Activated B cell treated with CpG ODN at 0.5 μM for 24 hours (primary cell): ENCODE measurements at places on chromosomes 3 and 15. TPM values are rescaled to one million over a fixed set of nuclear protein-coding genes. Genes with fewer than 3 reads are reported as not detected.

DGKG gene
- total RNA-seq, result 3.9 and 4.2 TPM in 2 replicates

EXD1 gene
- not detected in 2 replicates for total RNA-seq

GCHFR gene
- total RNA-seq, result 19.5 and 21.1 TPM in 2 replicates

UACA gene
- 0.56 and 1.00 TPM in 2 replicates for total RNA-seq

DNA sequence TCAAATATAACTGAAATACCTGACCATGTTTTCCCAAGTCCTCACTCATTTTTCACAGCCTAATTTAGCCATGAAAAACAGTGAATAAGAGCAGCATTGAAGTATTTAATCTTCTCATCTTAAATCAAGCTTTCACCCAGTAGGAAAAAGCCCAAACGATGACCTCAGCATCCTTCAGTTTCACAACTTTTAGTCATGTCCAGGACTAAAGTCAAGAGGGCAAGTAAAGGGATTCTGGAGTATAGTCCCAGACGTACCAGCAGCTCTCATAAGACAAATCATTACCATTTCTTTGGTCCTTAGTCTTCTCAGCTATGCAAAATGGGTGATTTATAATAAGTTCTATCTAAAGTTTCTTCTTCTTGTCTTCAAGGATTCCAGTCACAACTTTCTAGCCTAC lies 237.3 kb downstream of the IL5RA start:
- no peaks in the 10 kb centered on the region for H3K36me3 ChIP-seq
- no peak overlapping the region for H3K4me3 ChIP-seq
- no peak overlapping the region for H3K27ac ChIP-seq
- no peak for DNase-seq
- H3K4me1 ChIP-seq, result no peaks in the 10 kb centered on the region
- H3K27me3 ChIP-seq, result no peaks in the 10 kb centered on the region

GRCh38 chr3:14216257-14217048 lies 37.8 kb downstream of the LSM3 start:
- H3K4me1 ChIP-seq, result no peaks in the 10 kb centered on the region
- H3K36me3 ChIP-seq, result no peaks in the 10 kb centered on the region
- DNase-seq, result no peak
- peak overlapping the region; percentile 40 for H3K4me3 ChIP-seq
- no peaks in the 10 kb centered on the region for H3K27me3 ChIP-seq

DNA sequence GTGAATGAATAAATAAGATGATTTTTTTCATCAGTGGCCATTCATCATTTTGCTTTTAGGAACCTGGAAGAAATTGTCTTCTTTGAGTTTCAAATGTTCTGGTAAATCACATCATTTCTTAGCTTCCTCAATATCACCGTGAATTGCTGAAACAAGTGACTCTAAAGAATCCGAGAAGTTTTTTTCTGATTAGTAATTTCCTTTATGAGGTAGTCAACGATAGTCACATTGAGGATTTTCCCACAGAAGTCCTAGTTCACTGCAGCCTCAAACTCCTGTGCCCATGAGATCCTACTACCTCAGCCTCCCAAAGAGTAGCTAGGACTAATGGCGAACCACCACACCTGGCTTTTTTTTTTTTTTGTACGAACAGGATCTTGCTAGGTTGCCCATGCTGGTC lies 3.6 kb upstream of the TMPRSS7 start:
- no peaks in the 10 kb centered on the region for H3K36me3 ChIP-seq
- H3K4me1 ChIP-seq, result no peaks in the 10 kb centered on the region
- no peaks in the 10 kb centered on the region for H3K27me3 ChIP-seq
- H3K4me3 ChIP-seq, result no peak overlapping the region

- no peaks in the 10 kb centered on the region for H3K4me1 ChIP-seq
- H3K36me3 ChIP-seq, result no peaks in the 10 kb centered on the region
- no peak for DNase-seq
- no peaks in the 10 kb centered on the region for H3K27me3 ChIP-seq
Measured at GRCh38 chr3:53137835-53138446, 7.7 kb upstream of the RFT1 start.

GRCh38 chr3:106963442-106963841 lies 413.8 kb upstream of the CCDC54 start:
- no peak for DNase-seq
- no peaks in the 10 kb centered on the region for H3K36me3 ChIP-seq
- H3K4me1 ChIP-seq, result no peaks in the 10 kb centered on the region
- H3K27me3 ChIP-seq, result no peaks in the 10 kb centered on the region

DNA sequence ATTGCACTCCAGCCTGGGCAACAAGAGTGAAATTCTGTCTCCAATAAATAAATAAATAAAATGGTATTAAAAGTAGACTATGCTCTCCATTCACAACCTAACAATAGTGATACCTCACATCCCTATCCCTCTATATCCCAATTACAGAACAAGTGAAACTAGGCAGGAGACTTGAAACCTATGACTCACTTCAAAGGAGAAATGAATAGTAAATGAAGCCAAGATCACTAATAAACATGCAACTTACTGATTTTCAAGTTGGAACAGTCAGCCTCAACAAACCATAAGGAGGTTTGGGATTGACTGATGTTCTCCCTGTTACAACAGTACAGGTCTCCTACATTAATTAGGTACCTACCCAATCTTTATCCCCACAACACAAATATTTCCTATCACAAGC lies 103.4 kb downstream of the GSK3B start:
- peaks cover 12% of the 10 kb centered on the region for H3K36me3 ChIP-seq
- DNase-seq, result no peak
- H3K4me1 ChIP-seq, result peaks cover 19% of the 10 kb centered on the region
- H3K27ac ChIP-seq, result no peak overlapping the region
- no peaks in the 10 kb centered on the region for H3K27me3 ChIP-seq

DNA sequence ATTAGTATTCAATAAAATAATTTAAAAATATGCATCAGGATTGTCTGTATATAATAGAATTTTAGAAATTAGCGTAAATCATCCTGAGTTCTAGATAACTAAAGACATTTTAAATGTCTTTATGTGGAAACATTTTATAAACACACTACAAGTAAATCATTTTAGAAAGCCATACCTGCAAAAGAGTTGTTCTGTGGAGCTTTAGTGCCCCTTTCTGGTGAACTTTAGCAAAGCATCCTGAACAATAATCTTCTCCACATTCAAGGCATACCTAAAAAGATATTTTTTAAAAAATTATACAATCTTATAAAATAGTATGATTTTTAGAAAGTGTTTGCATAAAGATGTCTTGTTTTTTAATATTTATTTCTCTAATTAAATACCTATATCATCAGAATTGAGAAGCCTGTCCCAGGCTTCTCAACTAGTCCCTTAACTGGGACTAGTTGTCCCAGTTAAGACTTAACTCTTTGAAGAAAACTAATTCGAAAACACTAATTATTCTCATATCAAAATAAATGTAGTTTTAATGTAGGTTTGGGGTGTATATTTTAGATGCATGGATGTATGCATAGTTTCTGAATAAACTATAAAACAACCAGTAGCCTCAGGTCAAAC lies 29.7 kb downstream of the ZBBX start:
- no peak for DNase-seq
- no peak overlapping the region for H3K27ac ChIP-seq
- peaks cover 7% of the 10 kb centered on the region for H3K27me3 ChIP-seq
- no peaks in the 10 kb centered on the region for H3K36me3 ChIP-seq

GRCh38 chr15:34239151-34239808 lies 14.5 kb downstream of the EMC4 start:
- DNase-seq, result no peak
- H3K4me3 ChIP-seq, result no peak overlapping the region
- peak overlapping the region; percentile 6 for H3K27ac ChIP-seq
- no peaks in the 10 kb centered on the region for H3K27me3 ChIP-seq
- peaks cover 80% of the 10 kb centered on the region for H3K36me3 ChIP-seq
